Right atrium auricular region (tissue), 2 donors: ENCODE measurements at places on chromosomes 3 and 15.

GRCh38 chr3:27185231-27185989 lies 183.8 kb downstream of the NEK10 start:
- H3K4me3 ChIP-seq = no peak overlapping the region
- no peak overlapping the region for H3K27ac ChIP-seq
- no peaks in the 10 kb centered on the region for H3K4me1 ChIP-seq
- no peaks in the 10 kb centered on the region for H3K36me3 ChIP-seq
- no peaks in the 10 kb centered on the region for H3K27me3 ChIP-seq
- DNase-seq = no peak

- H3K27ac ChIP-seq = no peak overlapping the region
- H3K36me3 ChIP-seq = peaks cover 7% of the 10 kb centered on the region
- H3K4me3 ChIP-seq = no peak overlapping the region
These were observed 9.0 kb downstream of the PIK3R4 start for GRCh38 chr3:130737622-130738021.

DNA sequence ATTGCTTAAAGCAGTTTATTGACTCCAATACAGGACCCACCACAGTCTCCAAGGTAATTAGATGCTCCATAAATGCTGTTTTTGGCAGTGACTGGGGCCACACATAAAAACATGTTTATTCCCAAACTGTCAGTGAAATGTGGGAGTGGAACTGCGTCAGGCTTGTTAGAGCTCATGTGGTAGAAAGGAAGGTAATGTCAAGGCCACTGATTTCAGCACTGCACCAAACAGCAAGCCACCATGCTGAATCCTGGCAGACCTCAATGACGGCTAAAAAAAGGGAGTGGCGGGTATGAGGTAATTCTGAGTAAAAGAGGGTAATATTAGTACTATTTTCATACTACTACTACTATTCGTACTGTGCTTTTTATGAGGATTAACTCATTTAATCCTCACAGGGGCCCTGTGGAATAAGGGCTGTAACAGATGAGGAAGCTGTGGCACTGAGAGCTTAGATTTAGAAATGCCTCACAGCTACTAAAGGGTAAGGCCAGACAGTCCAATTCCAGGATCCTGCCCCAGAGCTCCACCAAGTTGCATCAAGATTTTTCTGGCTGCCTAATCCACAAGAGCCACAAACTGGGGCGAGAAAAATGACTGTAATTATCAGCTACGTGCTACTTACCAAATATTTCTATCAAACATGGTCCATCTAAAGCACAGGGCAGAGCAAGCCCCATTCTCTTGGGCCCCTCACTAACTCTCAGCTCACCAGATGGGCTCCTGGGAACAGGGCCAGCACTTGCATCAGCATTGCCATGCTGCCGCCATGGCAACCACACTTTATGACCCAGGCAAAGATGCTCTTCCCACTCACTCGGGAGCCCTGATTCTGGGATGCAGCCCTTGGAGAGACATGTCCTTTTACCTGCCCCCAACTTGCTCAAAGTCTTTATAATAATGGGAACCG lies 83.6 kb upstream of the SPATA12 start:
- H3K27ac ChIP-seq = no peak overlapping the region
- no peak overlapping the region for H3K4me3 ChIP-seq
- H3K4me1 ChIP-seq = no peaks in the 10 kb centered on the region
- H3K36me3 ChIP-seq = no peaks in the 10 kb centered on the region
- H3K27me3 ChIP-seq = no peaks in the 10 kb centered on the region

- no peaks in the 10 kb centered on the region for H3K27me3 ChIP-seq
- H3K27ac ChIP-seq = peak overlapping the region; percentile 79
These were observed 1.1 kb upstream of the NPHP3 start for GRCh38 chr3:132723024-132723950.

- H3K4me1 ChIP-seq = no peaks in the 10 kb centered on the region
- H3K4me3 ChIP-seq = no peak overlapping the region
- H3K36me3 ChIP-seq = no peaks in the 10 kb centered on the region
- DNase-seq = no peak
- H3K27me3 ChIP-seq = no peaks in the 10 kb centered on the region
These were observed 291.4 kb upstream of the ATP11B start for GRCh38 chr3:182501856-182502255.

DNA sequence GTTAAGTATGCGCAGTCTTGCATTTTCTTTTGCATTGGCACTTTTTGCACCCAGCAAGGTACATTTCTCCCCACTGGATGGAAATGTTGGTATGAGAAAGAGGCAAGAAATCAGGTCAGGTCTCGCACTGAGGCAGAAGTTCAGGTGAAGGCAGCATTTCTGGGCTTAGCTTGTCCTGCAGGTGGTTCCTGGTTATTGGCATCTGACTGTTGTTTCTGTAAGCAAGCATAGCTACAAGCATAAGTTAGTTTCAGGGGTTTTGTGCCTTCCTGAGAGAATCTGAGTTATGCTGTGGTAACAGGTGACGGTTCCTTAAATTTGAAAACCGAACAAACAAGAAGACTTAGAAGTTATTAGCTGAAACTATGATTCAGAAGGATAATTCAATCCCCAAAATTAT lies 139.4 kb upstream of the GRM7 start:
- H3K27me3 ChIP-seq = no peaks in the 10 kb centered on the region
- no peak overlapping the region for H3K4me3 ChIP-seq
- DNase-seq = no peak
- H3K4me1 ChIP-seq = no peaks in the 10 kb centered on the region

GRCh38 chr15:50134524-50135024 lies 15.5 kb upstream of the ATP8B4 start:
- H3K27me3 ChIP-seq = no peaks in the 10 kb centered on the region
- no peak for DNase-seq
- H3K27ac ChIP-seq = no peak overlapping the region
- no peaks in the 10 kb centered on the region for H3K36me3 ChIP-seq

- DNase-seq = peak; percentile 72
- no peaks in the 10 kb centered on the region for H3K36me3 ChIP-seq
- H3K27me3 ChIP-seq = no peaks in the 10 kb centered on the region
- H3K4me3 ChIP-seq = no peak overlapping the region
- H3K27ac ChIP-seq = no peak overlapping the region
These were observed 150.5 kb upstream of the IQSEC1 start for GRCh38 chr3:13223574-13224237.

GRCh38 chr3:13642597-13642996 lies 93.7 kb downstream of the FBLN2 start:
- no peak overlapping the region for H3K4me3 ChIP-seq
- no peak for DNase-seq
- no peaks in the 10 kb centered on the region for H3K27me3 ChIP-seq
- peaks cover 4% of the 10 kb centered on the region for H3K4me1 ChIP-seq
